Activated CD4-positive, alpha-beta T cell treated with anti-CD3 and anti-CD28 coated beads, Interleukin-2, amount 50 U/mL, for 1 hour (primary cell): ENCODE measurements at places on chromosomes 11 and 22.

- no peak for DNase-seq
These were observed 197.8 kb downstream of the SOX6 start for GRCh38 chr11:16158426-16158994.

DNA sequence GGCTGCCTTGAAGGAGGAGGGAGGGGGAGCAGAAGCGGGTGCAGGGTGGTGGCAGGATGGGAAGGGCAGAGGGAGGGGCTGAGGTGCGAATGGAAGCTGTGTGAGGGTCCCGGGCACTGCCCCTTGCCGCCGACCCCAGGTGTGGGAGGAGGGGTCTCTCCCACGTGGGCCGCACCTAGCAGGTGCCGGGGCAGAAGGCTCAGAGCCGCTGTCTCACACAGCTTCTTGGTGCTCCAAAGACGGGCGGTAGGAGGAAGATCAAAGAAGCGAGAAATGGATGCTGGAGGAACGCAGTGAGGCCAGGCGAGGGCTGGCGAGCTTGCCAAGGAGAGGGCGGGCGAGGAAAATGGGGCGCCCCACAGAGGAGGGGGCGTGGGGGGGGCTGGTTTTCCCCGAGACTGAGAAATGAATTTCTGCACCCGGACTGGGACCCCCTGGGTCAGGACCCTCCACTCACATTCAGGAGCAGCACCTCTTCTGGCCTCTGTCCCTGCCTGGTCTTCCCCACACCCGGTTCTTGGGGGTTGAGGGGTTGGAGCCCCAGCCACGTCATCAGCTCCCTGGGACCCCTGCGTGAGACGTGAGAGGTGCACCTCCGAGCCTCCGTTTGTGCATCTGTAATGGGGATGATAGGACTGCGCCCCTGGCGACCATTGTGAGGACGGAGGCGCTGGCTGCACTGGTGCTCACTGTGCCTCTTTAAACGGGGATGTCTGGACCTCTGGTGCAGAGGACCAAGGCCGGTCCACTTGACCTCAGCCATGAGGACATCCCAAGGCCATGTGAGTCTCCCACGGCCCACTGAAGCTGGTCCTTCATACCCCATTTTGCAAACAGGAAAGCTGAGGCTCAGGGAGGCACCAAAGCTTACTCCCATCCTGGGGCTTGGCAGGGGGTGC, 16.8 kb downstream of the LSP1 start:
- DNase-seq, result no peak

GRCh38 chr11:79720115-79720514, 279.3 kb upstream of the TENM4 start:
- no peak for DNase-seq

- DNase-seq, result no peak
These were observed 10.4 kb downstream of the SPON1 start for GRCh38 chr11:13972944-13973343.

DNA sequence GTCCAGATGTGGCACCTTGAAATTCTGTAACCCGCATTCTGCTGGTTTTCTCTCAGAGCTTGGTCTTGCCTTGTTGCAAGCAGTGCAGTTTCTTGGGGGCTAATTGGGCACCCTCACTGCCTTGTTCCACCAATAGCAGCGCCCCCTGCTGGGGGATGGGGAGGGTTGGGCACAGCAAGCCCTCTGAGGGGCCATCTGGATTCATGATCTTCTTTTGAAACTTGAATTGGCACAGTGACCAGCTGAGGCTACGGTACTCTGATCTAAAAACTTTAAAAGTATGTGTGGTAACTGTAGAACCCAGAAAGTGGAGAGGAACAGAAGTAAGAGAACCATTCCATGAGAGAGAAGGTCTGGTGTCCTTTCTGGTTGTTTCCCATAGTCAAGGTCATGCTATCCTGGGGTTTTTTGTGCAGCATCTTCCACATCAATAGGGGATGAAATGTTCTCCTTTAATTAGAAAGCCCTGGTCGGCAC, 64.2 kb downstream of the MED15 start:
- peak; percentile 67 for DNase-seq

GRCh38 chr11:11279956-11280689, 72.9 kb downstream of the CSNK2A3 start:
- DNase-seq, result no peak

- DNase-seq, result no peak
These were observed 6.1 kb upstream of the CD59 start for GRCh38 chr11:33742249-33742851.

DNA sequence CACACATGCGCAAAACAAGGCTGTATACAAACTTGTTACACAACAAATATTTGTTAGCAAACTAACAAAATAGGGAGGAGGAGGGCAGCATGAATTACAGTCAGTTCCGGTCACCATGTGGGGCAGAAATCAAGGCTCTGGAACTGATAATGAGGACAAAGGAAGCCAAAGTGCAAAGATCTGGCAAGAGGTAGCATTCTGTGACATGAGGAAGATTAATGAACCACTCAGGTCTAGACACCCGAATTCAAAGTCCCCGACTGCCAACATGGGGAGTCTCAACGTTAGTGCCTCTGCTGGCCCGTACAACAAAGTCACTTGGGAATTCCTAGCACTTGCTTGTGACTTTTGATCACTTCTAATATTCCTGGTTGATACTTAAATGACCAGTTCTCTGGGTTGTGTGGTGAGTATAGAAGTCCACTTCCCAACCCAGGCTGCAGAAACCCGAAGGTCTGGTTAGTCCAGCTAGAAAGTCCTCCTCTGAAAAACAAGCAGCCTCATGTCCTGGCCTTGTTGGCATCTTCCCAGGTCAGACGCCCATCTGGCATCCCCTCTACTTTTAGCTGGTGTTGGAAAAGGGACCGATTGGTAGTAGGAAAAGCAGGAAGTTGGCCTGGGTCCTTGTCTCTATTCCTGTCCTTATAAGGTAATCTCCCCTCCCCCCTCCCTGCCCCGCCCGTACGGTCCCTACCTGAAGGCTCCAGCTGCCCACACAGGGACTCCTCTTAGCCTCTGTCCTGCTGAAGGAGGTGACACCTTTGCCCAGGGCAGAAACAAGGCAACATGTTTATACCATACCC, 1.6 kb downstream of the SUN2 start:
- no peak for DNase-seq

DNA sequence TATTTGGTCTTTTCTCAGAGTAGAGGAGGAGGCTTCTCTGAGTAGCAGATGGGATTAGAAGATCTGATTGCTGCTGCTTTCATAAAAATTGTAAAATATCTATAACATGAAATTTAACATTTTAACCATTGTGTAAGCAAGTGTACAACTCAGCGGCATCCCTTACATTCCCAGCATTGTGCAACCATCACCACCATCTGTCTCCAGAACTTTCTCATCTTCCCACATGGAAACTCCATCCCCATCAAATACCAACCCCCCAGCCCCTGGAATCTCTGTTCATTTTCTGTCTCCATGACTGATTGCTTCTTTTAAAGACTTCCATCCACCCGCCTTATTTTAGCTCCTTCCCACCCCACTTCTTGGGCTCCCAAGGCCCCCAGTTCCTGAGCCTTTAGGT, 32.3 kb downstream of the MRGPRD start:
- DNase-seq, result no peak

DNA sequence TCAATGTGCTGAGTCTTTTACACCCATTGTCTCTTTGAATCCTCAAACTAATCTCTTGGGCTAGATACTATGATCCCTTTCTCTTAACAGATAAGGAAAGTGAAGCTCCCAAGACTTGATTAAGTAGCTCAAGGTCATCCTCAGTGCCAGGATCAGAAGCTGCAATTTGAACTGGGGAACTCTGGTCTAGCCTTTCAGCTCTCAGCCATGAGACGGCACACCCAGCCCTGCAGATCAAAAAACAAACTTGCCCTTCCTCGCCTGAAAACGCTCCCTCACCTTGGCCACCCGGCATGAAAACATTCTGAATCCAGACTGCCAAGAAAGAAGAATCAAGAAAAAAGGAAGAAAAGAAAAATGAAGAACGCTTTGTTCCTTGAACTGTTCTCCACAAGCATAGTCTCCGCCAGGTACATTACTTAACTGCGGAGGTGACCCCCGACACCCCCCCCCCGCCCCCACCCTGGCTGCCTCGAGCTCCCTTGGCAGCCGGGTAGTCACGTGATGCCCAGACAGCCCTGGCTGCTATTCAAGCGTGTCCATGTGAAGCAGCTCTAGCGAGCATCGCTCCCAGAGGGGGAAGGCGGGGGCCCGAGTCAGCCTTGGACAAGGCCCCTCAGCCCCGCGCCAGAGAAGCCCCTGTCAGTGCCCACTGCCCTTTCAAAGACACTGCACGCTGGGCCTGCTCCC, 451.2 kb downstream of the MIAT start:
- no peak for DNase-seq

DNA sequence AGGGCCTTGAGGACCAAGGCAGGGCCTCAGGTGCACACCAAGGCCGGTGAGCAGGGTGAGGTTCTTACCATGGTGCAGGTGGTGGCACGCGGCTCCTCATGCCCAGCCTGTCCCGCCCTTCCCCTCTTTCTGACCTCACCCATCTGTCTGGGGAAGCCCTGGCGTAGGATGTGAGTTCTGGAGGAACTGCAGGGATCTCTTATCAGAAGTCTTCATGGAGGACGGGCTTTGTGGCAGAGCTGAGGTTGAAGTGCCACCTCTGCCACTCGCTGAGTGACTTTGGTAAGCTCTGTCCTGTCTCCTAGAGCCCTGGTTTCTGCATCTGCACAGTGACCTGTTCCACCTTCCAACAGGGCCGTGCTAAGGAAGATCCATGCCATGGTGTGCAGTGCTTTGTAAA, 49.1 kb downstream of the LRRC32 start:
- no peak for DNase-seq
